ENCODE measurements at places on chromosomes 1 and 21.

GRCh38 chr1:112244131-112244530 is 151.9 kb upstream of the CTTNBP2NL start:
- DNase-seq, result no peak

GRCh38 chr21:41957991-41958766 is 4.4 kb upstream of the C2CD2 start:
- no peak for DNase-seq

DNA sequence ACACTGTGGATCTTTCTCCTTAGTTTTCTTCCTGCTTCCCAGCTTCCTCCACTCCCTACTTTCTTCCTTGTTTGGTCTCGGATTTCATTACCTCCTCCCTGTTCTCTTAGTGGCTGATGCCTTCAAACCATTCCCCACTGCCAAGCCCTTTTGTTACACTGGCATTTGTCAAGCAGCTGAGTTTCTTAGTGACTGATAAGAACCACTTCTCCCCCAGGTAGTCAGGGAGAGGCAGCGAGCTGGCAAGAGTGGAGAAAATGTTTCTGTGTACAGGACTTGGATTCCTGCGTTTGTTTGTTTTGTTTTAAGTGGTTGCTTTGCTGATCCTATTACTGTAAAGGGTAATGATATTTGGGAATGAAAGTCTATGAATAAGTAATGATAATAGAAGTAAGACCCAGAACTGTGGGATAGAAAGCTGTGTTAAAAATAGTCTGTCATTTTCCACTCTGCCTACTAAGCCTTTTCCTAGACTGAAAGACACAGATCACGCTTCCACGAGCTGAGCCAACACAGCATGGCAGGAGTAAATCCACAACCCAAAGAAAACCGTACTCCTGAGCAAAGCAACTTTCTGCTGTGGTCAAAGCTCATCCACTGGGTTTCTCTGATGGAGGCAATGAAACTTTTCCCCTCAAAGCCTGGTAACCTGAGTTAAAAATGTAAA is 10.1 kb upstream of the SERTAD4 start:
- DNase-seq, result no peak

GRCh38 chr21:23008601-23009202 is 2010.5 kb downstream of the NCAM2 start:
- DNase-seq, result no peak

GRCh38 chr1:109996476-109996875 is 11.9 kb downstream of the AHCYL1 start:
- DNase-seq, result no peak

GRCh38 chr1:15210651-15211375 is 36.2 kb upstream of the FHAD1 start:
- DNase-seq, result no peak

- no peak for DNase-seq
These were observed 93.6 kb downstream of the CRYAA start for GRCh38 chr21:43262427-43262826.

GRCh38 chr1:112754116-112754628 is 39.0 kb upstream of the PPM1J start:
- no peak for DNase-seq

DNA sequence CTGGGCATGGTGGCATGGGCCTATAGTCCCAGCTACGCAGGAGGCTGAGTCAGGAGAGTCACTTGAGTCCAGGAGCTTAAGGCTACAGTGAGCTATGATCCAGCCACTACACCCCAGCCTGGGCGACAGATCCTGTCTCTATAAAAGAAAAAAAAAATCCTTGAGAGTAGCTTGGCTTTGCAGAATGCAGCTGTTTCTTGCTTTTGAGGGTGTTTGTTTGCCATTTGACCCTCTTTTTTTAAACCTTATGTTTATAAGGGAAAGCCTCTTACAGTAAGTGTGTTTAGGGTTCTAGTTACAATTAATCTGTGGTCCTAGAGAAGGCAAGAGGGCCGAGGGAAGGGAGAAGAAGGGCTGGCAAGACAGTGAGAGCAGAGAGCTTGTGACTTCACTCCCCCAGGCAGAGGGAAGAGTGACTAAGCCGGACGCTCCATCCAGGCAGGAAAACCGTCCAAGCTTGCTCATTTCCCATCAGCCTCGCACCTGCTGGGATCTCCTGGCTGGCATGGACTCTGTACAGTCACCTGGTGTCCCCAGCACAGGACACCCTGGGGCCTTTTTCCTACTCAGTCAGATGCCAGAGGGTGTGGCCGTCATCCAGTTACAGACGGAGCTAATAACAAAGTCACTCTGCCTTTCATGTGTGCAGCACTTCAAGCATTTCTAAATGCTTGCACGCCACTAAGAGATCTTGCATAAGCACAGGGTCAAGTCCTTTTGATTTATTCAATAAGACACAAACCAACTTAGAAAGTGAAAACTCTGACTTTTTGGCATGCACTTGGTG is 55.5 kb upstream of the PSEN2 start:
- DNase-seq, result no peak

DNA sequence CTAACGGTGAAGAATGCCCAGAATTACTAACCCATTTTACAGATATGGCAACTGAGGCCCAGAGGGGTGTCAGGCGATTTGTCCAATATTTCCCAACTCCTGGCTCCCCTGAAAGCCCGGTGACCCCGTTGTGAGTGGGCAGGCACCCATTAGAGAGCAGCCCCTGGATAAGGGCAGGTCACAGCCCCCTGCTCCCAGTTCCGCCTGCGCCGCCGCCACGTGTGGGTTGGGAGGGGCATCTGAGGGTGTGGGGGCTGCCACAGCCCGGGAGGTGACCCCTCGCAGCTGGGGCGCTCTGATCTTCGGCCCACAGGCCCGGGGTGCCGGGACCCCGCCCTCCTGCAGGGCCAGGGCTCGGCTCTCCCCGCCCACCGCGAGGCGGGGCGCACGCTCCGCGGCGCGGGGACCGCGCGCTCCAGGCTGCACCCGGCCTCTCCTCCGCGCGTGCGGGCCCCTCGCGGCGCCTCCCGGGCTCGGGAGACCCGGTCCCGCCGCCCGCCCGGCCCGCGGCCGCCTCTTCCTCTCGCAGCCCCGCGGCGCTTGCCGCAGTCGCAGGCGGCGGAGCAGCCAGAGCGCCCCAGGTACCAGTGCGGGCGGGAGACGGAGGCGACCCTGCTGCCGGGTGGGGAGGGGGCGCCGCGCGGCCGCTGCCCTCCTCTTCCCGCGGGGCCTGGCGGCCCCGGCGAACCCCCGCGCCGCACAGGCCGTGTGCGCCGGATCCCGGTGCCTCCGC is at the start of gene HTR6:
Gene HTR6 (plus strand): TSS at position 423 of the 733 bp plus-strand sequence. CDS start 879 bp downstream, outside the sequence.
- DNase-seq, result no peak

- no peak for DNase-seq
These were observed 23.8 kb downstream of the GLMN start for GRCh38 chr1:92274939-92275338.

DNA sequence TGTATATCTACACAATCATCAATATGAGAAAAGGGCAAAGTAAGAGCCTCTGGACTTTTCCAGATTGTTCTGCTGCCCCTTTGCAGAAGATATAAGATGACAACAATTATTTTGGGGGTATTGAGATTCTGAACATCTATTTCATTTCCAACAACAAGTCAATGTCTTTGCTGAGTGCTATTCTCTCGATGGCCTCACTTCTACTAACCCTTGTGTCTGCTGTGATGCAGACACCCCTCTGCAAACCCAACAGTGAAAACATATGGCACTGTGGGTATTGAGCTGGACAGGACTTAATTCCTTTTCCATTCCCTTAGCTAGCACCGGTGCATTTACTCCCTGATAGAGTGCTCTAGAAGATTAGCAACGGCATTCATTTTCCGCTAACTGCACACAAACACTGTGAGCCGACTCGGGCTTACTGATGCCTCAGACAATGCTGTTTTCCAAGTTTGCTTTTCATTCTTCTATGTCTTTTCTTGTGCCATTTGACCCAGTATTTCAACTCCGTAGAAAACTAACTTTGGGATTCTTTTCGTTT is 33.4 kb upstream of the SMYD2 start:
- no peak for DNase-seq

DNA sequence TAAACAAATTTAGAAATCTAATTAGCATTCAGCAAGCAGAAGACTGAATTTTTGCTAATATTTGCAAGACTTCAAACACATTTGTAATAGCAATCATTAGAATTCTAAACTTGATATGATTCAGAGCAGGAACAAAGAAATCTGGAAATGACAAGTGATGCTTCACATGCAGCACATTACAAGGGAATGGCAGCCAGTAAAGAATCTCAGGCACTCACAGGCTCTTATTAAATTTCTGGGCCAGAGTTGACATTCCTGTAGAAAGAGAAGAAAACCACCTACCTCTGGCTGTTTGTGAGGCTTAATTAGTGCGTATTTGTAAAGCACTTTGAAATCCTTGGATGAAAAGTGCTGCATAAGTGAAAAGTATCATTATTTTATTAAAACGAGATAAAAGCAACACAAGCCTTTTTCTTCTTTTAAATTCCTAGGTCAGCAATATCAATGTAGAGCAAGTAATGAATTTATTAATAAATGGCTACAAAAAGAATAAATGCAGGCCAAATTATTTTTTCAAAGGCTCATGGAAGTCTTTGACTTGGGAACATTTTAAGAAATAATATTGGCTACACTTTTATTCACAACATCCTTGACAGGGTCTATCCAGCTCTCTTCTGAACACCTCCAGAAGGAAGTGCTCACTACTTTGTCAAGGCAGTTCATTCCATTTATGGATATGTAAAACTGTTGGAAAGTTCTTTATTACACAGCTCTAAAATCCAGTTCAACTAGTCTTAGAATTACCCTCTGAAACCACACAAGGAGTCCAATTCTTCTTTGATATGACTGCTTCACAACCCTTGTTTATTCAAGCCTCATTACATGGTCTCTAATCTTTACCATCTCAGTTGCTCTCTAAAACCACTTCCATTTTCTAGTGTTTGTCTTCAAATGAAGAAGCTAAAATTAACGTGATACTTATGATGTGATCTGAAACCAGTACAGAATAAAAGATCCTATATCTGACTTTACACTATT is 32.1 kb upstream of the SCYL3 start:
- no peak for DNase-seq

DNA sequence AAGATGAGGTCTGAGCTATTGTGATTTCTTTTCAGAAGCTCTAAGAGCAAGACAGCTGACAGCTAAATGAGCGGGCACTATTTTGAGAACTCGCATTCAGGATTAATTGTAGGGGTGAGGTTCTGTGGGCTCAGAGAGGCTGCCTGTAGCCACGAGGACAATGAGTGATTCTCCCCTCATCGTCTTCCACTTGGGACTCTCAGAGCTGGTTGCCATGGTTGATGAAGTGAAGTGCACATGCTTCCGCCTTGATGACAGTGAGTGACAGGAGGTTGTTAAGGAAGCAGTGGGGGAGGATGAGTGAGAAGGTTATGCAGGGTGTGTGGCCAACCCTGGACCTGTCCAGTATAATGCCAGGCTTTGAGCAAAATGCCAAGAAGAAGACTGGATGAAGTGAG is 341.7 kb downstream of the PCP4 start:
- DNase-seq, result no peak

GRCh38 chr1:91591175-91591974 is 90.7 kb downstream of the CDC7 start:
- DNase-seq, result no peak

- DNase-seq, result no peak
These were observed 1.1 kb downstream of the TNFRSF4 start for GRCh38 chr1:1212780-1213344.

- DNase-seq, result no peak
These were observed 263.2 kb downstream of the TM2D1 start for GRCh38 chr1:61461406-61462384.

DNA sequence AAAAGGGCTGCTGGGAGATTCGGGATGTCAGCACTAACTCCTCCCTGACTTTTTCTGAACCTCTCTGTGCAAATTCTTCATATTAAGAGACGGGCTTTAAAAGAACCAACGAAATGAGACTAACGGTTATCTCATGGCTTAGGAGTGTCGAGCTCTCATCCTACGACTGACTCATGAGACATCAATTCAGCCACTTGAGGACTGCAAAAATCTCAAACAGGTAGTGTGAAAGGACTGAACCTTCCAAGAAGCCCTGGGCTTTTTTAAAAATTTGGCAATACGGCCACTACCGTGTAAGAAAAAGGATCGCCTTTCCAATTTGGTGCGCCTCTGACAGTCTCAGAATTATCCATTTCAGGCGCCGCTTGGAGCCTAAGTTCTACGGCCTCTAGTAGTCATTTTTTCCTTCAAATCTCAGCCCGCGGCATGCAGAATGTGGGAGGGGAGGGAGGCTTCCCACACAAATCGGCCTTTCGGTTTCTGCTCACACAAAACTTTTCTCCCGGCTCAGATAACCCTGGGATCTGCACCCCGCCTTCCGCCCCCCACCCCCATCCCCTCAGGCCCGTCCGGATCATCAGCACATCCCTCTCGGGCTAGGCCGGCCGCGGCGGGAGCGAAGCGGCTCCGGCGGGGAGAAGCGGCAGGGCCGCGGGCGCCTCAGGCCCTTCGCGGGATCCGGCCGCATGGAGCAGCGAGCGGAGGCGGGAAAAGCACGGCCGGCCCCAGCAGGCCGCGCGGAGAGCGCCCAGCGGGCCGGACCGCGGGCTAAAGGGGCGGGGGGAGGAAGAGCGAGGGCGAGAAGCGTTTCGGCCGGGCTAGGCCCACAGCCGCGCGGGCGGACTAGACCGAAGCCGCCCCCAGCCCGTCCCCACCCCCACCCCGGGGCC is 618 bp downstream of the HNRNPR start:
- DNase-seq, result no peak

DNA sequence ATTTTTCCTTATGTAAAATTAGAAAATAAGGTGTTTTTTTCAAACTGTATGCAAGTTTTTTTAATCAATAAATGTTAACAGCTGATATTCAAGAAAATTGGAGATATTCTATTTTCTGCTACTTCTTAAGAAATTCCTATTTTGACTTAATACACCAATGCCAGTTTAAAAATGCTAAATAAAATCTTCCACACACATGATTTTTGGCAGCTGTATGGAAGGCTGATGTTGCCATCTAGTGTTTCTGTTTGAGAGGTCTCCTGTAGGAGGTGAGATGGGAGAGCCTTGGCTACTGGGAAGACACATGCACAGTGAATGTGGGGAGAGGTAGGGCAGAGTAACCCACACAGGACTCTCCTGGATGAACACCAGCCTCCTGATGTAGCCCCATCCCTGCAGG is 29.2 kb upstream of the OR2B11 start:
- DNase-seq, result no peak

- DNase-seq, result no peak
These were observed 125.7 kb upstream of the C1orf174 start for GRCh38 chr1:4025752-4026151.

- DNase-seq, result no peak
These were observed 398.7 kb downstream of the PLPP3 start for GRCh38 chr1:56180520-56181190.

GRCh38 chr1:115927971-115928370 is 48.3 kb upstream of the SLC22A15 start:
- no peak for DNase-seq
